Bronchial epithelial cell (primary cell): ENCODE measurements at places on chromosomes 12 and 14. TPM values are rescaled to one million over a fixed set of nuclear protein-coding genes. Genes with fewer than 3 reads are reported as not detected.

Gene KLRC1
- not detected in 2 replicates for total RNA-seq

Gene C12orf54
- 0.53 and 6.7 TPM in 2 replicates for total RNA-seq

- no peak for DNase-seq
Measured at GRCh38 chr14:103326078-103326477, 8.0 kb upstream of the EIF5 start.

DNA sequence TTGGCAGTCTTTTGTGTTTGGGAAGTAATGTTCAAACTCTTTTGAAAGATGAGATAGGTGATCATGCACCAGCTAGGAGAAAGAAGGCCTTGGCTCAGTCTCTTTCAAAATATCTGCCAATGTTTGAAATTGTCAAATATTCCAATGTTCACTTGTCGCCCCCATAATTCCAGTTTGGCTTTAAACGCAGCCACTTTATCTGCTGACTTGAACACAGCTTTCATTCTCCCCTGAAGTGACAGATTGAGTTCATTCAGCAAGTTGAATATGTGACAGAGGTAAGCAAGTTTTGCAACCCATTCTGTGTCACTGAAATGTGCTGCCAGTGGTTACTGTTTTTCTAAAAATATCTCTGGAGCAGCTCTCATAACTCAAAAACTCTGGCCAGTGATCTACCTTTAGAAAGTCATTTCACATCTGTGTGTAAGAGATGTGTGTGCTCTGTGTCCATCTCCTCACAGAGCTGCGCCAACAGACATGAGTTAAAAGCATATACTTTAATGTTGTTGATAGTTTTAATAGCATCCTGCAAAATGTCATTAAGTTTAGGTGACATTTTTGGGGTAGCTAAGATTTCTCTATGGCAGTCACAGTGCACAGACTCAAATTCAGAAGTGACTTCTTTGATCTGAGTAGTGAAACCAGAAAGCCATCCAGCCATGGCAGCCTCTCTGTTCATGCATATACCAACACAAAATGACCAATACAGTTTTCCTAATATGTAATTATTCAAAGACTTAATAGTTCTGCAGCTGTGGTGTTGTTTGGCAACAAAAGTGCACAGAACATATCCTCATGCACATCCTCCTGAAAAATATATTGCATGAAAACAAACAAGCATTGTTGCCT lies 614.3 kb upstream of the MIS18BP1 start:
- DNase-seq = no peak

Gene EXOC3L4
- 0.26 TPM in 1 of 2 replicates, not detected in the other for total RNA-seq
